Neural cell (in vitro differentiated cells): ENCODE measurements at places on chromosomes 12 and 14. TPM values are rescaled to one million over a fixed set of nuclear protein-coding genes. Genes with fewer than 3 reads are reported as not detected.

CCDC88C gene
- polyA plus RNA-seq = 20.1 and 33.8 TPM in 2 replicates

AQP2 gene
- not detected in 2 replicates for polyA plus RNA-seq

RERG gene
- polyA plus RNA-seq = 0.70 and 0.87 TPM in 2 replicates

LRRK2 gene
- 0.04 and 0.54 TPM in 2 replicates for polyA plus RNA-seq

SLC41A2 gene
- polyA plus RNA-seq = 21.4 and 26.1 TPM in 2 replicates

VSX2 gene
- polyA plus RNA-seq = not detected in 2 replicates

EXOC3L4 gene
- polyA plus RNA-seq = not detected in 2 replicates

NRL gene
- polyA plus RNA-seq = 9.5 TPM in 2 replicates

TBC1D30 gene
- polyA plus RNA-seq = 16.5 and 17.6 TPM in 2 replicates

PYGL gene
- polyA plus RNA-seq = 0.10 TPM in 1 of 2 replicates, not detected in the other

GLS2 gene
- 7.4 and 10.5 TPM in 2 replicates for polyA plus RNA-seq

DLGAP5 gene
- 1.9 and 2.0 TPM in 2 replicates for polyA plus RNA-seq

SLC5A8 gene
- polyA plus RNA-seq = 0.12 TPM in 1 of 2 replicates, not detected in the other

STON2 gene
- 11.3 and 15.2 TPM in 2 replicates for polyA plus RNA-seq

DACT1 gene
- polyA plus RNA-seq = 125 TPM in 2 replicates

NEK9 gene
- polyA plus RNA-seq = 9.4 and 22.9 TPM in 2 replicates

NAA25 gene
- 29.8 and 30.7 TPM in 2 replicates for polyA plus RNA-seq

TPH2 gene
- polyA plus RNA-seq = 0.12 and 0.33 TPM in 2 replicates

HOXC4 gene
- polyA plus RNA-seq = not detected in 2 replicates

FAM181A gene
- polyA plus RNA-seq = 0.43 TPM in 1 of 2 replicates, not detected in the other

COX8C gene
- not detected in 2 replicates for polyA plus RNA-seq

INF2 gene
- 0.02 and 0.08 TPM in 2 replicates for polyA plus RNA-seq

SNAPC1 gene
- 7.1 TPM in 2 replicates for polyA plus RNA-seq

KRT7 gene
- not detected in 2 replicates for polyA plus RNA-seq

HAL gene
- 0.06 TPM in 1 of 2 replicates, not detected in the other for polyA plus RNA-seq

CISTR gene
- not detected in 2 replicates for polyA plus RNA-seq

TAS2R9 gene
- 0.32 and 1.6 TPM in 2 replicates for polyA plus RNA-seq

OR4E2 gene
- polyA plus RNA-seq = not detected in 2 replicates

RNASE3 gene
- polyA plus RNA-seq = not detected in 2 replicates

KLRD1 gene
- 0.28 and 0.52 TPM in 2 replicates for polyA plus RNA-seq

CIROP gene
- not detected in 2 replicates for polyA plus RNA-seq

FITM1 gene
- 0.62 and 0.88 TPM in 2 replicates for polyA plus RNA-seq

ARHGDIB gene
- polyA plus RNA-seq = 4.2 and 7.7 TPM in 2 replicates

CCDC184 gene
- polyA plus RNA-seq = 35.3 and 40.2 TPM in 2 replicates

GPR162 gene
- polyA plus RNA-seq = 82.8 and 117 TPM in 2 replicates

IL22 gene
- not detected in 2 replicates for polyA plus RNA-seq

ACSM4 gene
- not detected in 2 replicates for polyA plus RNA-seq

LRTM2 gene
- polyA plus RNA-seq = 2.4 and 4.1 TPM in 2 replicates

OTUB2 gene
- 2.5 and 2.8 TPM in 2 replicates for polyA plus RNA-seq

JAG2 gene
- 20.3 and 31.5 TPM in 2 replicates for polyA plus RNA-seq

TBX3 gene
- polyA plus RNA-seq = not detected in 2 replicates

SLC7A7 gene
- polyA plus RNA-seq = not detected in 2 replicates

KRT79 gene
- not detected in 2 replicates for polyA plus RNA-seq

PLBD1 gene
- polyA plus RNA-seq = not detected in 2 replicates

PDE3A gene
- polyA plus RNA-seq = 0.56 and 0.94 TPM in 2 replicates

SMCO2 gene
- 2.4 TPM in 1 of 2 replicates, not detected in the other for polyA plus RNA-seq

AJUBA gene
- 0.52 and 1.9 TPM in 2 replicates for polyA plus RNA-seq

PRPH gene
- not detected in 2 replicates for polyA plus RNA-seq

APOF gene
- polyA plus RNA-seq = not detected in 2 replicates

CYP27B1 gene
- 0.86 and 1.4 TPM in 2 replicates for polyA plus RNA-seq

RAPGEF3 gene
- 0.30 and 1.5 TPM in 2 replicates for polyA plus RNA-seq

TCL1A gene
- not detected in 2 replicates for polyA plus RNA-seq

ATN1 gene
- 9.2 and 13.7 TPM in 2 replicates for polyA plus RNA-seq

DBX2 gene
- polyA plus RNA-seq = 0.07 and 0.22 TPM in 2 replicates

RAB21 gene
- polyA plus RNA-seq = 26.3 and 28.4 TPM in 2 replicates

DPF3 gene
- polyA plus RNA-seq = 2.9 and 5.7 TPM in 2 replicates

VEZT gene
- 192 and 219 TPM in 2 replicates for polyA plus RNA-seq

NUDT14 gene
- polyA plus RNA-seq = 33.7 and 55.0 TPM in 2 replicates

ZDHHC22 gene
- 4.3 and 5.1 TPM in 2 replicates for polyA plus RNA-seq
